ENCODE measurements at places on chromosomes 16 and 17.
A peak's percentile ranks its signal among the peaks of the same experiment; 100 is the strongest.

GRCh38 chr17:11742886-11743285, 144.6 kb downstream of the DNAH9 start:
- no peak for DNase-seq

DNA sequence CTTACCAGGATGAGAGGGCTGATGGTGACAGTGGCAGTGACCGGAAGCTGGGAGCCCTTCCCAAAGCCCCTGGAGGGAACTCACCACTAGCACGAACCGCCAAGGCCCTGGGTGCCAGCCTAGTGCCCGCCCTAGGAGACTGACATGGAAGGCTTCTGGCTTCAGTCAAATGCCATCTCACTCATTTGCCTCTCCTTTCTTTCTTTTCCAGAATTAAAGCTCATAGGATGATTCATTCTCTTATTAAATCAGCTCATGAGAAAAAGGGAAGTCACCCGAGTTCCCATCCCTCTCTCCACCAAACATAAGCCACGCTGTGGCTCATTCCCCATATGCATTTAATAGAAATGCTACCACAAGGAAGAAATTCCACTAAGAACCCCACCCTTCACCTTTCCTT, 12.1 kb downstream of the CUEDC1 start:
- DNase-seq, result no peak

- no peak for DNase-seq
Measured at GRCh38 chr17:17902376-17902775, 65.6 kb upstream of the SREBF1 start.

GRCh38 chr16:78022347-78023060, at the start of gene CLEC3A:
Gene CLEC3A (plus strand): TSS chr16:78022548. CDS start chr16:78022627, 79 bp downstream.
- DNase-seq, result no peak

DNA sequence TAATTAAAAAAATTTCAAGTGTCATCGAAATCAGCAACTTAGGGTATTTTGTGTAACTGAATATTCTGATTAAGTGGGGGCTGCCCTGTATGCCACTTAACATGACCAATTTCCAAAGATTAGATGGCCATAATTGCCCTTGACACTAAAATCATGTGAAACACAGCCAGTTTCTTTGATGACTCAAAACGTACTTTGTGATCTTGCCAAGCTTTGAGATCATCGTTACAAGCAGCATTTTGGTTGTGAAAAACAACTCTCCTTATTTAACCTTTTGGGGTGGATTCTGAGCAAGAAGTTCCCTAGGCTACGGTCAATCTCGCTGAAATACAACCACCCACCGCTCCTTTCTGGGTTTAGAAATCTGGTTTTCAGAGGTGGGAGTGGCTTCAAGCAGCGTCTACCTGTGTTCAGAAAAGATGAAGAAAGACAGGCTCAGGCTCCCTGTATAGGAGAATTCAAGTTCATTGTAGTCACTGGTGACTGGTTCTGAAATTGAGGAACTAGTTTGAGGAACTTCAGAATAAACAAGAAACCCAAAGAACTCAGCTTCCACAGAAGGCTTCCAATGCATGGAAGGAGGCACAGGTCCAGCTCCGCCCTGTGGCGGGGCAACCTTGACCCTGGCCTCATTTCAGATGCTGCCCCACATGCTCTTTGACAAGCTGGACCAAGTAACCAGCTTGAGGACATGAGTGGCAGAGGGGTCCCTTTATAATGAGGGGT, 9.4 kb downstream of the MAP3K14 start:
- DNase-seq, result peak; percentile 41

DNA sequence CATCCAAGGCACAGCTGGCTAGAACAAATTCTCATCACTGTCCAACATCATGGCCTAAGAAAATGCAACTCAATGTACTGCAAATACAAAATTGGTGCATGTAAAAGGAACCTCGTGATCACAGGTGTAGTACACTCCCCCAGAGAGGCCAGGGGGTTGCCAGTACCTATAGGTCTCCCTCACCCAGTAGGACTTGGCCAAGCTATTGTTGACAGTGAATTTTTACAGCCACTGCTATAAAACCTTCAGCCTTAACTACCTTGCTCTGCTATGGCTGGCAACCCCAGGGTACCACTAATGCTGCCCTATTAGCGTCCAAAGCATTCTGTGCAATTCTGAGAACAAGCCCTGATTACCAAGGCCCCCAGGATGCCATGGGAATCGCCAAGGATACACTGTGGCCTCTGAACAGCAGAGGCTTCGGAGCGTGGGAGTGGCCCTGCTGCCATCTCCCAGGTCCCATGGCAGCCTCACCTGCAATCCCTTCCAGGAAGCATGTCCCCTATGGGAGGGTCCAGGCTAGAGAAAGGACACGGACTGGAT, 67.6 kb downstream of the SDK2 start:
- no peak for DNase-seq

DNA sequence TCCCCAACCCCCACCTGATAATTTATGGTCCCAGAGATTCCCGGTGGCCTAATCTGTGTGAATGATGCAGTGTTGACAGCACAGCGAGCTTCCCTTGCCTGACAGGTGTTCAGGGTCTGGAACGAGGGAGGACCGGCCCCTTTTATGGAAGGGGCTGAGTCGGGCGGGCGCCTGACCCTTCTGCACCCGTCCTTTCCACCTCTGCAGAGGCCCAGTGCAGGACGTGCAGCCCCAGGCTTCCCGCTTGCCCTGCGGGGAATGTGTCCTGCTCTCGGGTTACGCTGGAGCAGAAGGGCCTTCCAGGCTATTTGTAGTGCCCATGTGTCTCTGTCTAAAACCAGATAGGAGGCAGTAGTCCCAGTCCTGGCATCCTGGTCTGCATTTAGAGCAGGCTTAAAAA, 16.2 kb downstream of the SMTNL2 start:
- DNase-seq, result no peak

DNA sequence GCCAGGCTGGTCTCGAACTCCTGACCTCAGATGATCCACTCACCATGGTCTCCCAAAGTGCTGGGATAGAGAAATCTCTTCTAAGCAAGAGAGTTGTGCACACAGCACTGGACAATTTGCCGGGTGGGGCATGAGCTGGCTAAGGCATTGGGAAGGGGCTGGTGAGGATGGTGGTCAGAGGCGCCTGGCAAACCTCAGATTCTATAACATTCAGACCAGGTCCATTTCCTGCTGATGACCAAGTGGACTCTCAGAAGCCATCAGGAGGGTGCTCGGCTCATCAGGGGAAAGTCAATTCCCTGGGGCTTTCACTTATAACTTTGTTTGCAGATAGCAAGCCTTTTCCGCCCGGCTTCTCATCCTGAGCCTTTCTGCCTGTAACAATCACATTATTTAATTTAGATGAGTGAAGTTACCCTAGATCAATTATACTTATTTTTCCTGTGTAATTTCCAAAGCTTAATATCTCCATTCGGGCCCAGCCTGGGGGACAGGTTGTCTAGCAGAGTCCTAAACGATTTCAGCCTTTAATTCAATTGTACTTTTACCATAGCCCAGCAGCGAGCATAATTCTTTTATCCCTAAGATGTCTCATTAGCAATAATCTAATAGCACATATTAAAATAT, 15.0 kb upstream of the SLC6A2 start:
- DNase-seq, result no peak

DNA sequence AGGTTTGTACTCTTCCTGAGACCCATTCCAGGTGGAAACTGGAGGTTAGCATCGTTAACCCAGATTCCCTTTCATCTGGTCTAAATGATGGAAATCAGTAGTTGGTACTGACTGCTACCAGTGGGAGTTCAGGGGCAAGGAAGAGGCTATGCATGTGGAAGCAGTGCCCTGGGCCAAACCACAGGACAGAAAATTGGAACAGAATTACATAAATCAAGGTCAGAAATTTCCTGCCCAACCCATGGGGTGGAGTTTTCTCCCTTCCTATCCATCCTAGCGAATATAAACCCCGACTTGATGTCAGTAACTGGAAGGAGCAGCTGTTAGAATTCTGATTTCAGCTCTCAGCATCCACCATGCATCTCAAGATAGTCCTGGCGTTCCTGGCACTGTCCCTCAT, at the start of gene AOC2:
Gene AOC2 (plus strand): TSS at position 310 of the 400 bp plus-strand sequence. CDS start 47 bp downstream, at position 357.
- no peak for DNase-seq

GRCh38 chr17:55219934-55220333, 44.8 kb upstream of the HLF start:
- no peak for DNase-seq

DNA sequence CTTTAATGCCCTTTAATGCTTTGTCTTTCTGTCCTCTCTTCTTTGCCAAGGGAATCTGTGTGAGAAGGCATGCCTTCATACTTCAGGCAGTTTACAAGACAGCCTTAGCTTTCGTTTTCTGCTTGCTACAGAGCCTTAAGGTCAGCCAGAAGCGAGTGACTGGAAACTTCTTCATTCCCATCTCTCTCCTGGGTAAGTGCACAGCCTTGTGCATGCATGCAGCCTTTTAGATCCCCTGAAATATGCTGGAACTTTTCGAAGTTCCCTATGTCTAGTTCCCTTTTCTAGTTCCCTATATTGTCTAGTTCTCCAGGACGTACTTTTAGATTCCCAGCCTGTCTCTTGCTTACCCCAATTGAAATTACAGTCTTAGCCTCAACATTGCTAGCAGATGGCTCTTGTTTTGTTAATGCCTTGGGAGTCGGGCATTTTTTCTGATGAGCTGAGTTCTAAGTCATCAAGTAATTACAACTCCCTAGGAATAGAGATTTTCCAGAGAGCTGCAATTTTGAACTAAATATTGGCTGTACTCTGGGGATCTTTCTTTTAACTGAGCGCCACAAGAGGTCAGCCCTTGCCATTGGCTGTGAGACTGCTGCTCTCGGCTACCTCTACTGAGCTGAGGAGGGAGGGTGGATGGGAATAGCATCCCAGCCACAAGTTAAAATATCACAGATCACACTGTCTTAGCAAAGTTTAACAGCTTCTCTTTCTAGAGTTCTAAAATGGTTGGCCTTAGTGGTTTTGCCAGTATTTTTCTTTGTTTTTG, 22.7 kb upstream of the PPM1D start:
- no peak for DNase-seq

- DNase-seq, result no peak
Measured at GRCh38 chr16:81036751-81037350, 1.2 kb downstream of the ATMIN start.

Measured in stimulated activated CD4-positive, alpha-beta T cell treated with anti-CD3 and anti-CD28 coated beads, Interleukin-12 subunit alpha, Interleukin-12 subunit beta, amount 100 ng/mL, for 24 hours (primary cell).